ENCODE measurements at places on chromosomes 1 and 21.
A peak's percentile ranks its signal among the peaks of the same experiment; 100 is the strongest.

DNA sequence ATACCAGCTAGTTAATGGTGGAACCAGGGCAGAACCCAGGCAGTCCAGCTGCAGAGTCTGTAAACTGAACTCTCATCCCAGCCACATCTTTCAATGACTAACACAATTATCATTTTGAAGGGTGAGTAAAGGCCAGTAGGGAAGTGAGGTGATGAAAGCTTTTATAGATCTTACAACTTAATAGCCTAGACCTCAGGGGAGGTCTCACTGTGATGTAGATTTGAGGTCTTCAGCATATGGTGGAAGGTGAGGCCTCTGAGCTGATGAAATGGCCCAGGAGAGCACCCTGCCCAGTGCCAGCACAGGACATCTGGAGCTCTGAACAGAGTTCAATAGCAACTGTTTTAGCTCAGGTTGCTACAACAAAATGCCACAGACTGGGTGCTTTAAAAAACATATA is 44.8 kb upstream of the POU2F1 start:
- DNase-seq = no peak

- no peak for DNase-seq
These were observed 19.6 kb downstream of the FH start for GRCh38 chr1:241499910-241500309.

GRCh38 chr21:42145569-42146272 is 73.2 kb upstream of the ABCG1 start:
- DNase-seq = no peak

- no peak for DNase-seq
These were observed 32.2 kb upstream of the TNFSF18 start for GRCh38 chr1:173082913-173083312.

DNA sequence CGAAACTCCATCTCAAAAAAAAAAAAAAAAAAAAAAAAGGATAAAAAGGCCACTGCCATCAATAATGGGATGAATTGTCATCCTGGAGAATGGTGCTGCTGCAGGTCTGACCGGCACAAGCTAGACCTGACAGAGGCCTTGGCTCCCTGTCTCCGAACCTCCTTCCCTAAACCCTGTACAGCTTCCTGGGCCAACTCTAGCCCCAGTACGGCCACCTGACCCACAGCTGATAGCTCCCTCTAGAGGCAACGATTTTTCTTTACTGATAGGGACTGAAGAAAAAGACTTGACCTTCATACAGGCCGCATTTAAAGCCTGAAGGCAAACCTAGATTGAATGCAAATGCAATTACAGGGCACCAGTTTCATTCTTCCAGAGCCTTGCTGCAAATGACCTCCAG is 30.7 kb downstream of the NOL9 start:
- DNase-seq = no peak

DNA sequence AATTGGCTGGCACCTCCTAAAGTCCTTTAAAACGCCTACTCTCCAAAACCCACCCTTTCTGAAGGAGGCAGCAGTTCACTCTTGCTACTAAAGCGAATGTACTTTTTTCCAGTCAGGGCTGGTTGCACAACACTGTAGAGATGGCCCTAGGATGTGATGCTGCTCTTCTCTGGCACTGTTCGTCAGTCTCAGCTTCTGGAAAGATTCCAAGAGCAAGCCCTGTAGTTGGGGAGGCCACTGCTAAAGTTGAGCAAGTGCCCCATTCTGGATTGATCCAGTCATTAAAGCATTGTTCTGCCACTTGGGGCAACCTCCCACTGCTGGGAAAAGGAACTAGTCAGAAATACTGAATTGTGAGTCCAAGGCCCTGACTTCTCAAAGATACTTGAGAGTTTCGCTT is 28.5 kb upstream of the KCNQ4 start:
- DNase-seq = no peak

GRCh38 chr1:79040424-79041082 is 34.0 kb upstream of the ADGRL4 start:
- DNase-seq = no peak

- no peak for DNase-seq
These were observed 41.1 kb downstream of the INPP5B start for GRCh38 chr1:37905727-37906126.

DNA sequence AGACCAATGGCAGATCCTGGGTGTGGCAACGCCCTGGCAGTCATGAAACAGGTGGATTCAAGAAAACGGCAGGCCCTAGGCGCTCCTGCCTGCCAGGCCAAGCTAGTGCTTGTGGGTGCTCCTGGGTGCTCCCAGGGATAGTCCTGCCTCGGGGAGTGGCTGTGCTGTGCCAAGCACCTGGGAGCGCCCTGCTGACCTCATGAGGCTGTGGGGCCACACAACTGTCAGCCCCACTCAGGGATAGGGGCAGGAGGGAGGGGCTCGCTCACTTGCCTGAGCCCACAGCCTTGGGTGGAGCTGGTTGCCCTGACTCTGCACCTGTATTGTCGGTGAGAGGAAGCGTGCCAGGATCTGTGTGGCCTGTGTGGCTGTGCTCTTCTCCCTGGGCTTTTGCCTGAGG is 9.4 kb downstream of the SNAP47 start:
- no peak for DNase-seq

DNA sequence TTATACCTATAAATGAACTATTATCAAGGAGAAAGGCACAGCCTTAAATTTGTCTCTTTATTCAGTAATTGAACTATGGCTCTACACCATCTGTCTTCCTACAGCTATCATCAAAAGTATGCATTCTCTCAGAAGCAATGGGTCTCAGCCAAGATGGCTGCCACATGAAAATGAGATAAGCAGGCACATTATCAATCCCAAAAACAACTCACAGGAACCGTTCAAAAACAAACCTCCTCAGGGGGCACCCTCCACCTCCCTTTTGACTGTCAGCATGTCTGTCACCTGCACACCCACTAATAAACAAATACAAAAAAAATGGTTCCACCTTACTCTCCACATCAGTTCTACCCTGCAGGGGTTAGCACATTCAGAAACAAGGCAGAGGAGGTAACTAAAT is 23.6 kb downstream of the KIAA0319L start:
- no peak for DNase-seq

GRCh38 chr1:162823771-162824525 is 33.4 kb downstream of the HSD17B7 start:
- DNase-seq = no peak

DNA sequence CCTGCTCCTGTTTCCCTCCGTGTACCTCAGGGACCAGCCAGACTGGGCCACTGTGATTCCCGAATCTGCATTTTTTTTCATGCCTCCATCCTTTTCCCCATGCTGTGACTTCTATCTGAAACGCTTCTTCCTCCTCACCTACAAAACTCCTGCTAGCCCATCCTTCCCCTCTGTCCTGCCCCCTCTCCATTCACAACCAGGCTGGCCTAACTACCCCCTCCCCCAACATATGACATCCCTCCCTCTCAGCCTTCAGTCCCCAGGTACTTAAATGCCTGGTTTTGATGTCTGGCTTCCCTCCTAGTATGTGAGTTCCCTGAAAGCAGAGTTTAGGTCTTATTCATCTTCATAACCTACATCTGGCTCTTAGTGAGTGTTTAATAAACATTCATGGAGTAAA is 82.7 kb downstream of the TAS1R2 start:
- no peak for DNase-seq

DNA sequence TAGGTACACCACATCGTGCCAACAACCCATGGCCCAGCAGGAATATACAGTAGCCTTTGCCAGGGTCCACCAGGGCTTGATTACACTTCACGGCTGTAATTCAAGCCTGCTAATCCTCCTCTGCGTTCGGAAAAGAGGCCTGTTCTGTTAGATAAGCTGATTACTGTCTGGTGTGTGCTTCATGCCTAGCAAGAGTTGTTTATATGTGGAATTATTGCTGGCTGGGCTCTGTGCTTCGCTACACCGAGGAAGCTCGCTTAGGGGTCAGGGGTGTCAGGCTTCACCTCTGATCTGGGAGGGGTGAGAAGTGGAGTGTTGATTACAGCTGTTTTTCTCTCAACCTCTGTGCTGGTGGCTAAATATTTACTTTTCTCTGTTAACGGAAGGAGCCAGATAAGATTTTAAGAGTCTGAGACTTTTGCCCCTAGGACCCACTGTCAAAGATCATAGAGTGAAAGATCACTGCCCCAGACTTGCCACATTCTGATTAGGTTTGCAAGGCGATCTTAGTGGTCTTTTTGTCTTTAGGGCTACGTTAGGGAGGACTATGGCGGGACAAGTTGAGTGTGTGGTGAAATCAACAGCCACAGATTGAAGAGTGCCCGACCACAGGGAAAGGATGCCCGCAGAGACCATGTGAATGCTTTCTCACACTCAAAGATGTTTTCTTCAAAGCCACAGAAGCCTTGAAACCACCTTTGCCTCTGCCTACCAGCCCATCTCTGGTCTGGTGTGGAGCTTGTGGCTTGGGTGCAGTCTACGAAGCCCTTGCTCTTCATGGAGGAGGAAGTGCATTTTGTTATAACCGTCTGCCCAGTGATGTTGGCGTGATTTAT is 216.1 kb downstream of the PBX1 start:
- peak; percentile 21 for DNase-seq

DNA sequence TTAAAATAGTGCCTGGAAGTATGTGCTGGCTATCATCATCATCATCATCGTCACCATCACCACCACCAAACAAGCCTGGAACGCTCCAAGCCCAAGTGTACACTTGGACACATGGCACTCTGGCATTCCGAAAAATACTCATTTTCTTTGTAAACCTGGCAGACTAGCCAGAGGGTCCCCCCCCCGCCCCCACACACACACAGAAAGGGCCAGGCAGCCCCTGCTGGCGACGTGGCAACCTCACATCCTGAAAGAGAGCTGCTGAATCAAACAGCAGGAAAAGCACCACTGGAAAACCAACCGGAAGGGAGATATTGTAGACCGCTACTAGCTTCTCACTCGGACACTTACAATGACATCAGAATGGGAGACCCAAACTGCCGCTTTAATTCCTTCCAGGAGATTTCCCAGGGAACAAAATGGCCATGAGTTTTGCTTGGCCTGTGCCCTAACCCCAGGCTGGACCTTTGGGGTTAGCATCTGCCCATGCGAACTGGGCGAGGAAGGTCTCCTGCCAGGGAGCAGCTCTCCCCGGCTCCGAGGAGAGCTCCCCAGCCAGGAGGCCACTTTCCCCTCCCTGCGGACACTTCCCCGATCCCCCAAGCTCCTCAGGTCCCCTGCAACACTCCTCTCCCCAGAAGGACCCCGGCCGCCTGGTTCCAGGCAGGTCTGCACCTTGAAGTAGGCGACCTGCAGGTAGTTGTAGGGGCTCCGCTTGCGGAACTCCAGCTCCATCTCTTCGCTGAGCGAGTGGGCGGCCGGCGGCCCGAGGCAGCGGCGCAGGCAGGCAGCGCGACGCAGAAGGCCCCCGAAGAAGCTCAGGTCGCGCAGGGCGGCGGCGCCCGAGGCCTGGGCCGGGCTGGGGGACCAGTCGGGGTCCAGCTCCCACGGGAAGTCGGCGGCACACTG is 742 bp downstream of the P3H1 start:
- DNase-seq = peak; percentile 29

DNA sequence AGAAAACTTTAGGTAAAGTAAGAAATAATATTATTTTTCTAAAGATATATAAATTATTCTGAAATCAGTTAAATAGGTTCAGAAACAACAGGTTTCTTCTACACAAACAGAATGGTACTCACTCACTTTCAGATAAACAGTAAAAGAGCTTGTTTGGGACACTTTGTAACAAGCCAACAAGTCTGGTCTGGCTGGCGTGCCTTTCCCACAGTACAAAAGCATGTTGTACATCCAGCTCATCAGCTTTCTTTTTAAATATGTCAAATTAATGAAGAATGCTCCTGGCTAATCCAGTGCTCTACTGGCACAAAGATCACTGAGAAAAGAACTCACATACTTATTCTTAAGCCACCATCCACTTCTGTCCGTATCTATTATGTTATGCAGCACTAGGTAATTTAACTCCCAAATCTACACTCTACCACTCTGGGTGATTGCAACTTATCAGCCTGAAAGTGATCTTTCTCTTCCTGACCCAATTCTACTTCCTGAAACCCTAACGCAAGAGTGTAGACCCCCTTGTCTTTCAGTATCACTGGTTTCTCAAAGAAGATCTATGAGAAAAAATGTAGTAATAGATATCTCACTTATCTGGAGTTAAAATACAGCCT is 32.6 kb downstream of the TRIT1 start:
- DNase-seq = no peak

DNA sequence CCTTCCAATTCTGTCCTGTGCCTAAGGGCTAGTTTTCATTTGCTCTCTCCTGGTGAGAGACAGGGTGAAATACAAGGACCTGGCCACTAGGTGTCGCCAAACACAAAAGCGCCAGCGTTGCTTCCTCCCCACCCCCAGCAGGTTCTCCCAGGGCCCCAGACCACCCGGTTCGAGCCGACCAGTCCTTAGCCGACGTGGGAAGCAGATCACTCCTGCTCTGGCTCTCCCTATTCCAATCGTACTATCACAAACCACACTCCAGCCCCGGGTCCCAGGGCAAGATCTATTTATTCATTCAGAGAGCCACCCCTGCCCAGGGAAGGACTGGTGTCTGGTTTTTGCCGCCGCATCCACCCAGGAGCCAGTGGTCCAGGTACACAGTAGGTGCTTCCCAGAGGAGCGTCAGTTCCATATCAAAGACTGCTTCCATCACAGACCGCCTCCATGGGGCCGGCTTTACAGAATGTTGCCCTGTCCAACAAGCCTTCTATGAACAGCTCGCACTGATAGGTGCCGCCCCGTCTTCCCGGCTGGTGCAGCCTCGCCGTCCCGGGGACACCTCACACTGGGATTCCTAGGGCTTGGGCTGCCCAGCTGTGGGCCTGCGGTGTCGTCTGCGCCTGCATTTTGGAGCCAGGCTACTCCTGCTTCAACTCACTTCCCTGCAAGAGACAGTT is 35.0 kb downstream of the CTNNBIP1 start:
- DNase-seq = peak; percentile 21

DNA sequence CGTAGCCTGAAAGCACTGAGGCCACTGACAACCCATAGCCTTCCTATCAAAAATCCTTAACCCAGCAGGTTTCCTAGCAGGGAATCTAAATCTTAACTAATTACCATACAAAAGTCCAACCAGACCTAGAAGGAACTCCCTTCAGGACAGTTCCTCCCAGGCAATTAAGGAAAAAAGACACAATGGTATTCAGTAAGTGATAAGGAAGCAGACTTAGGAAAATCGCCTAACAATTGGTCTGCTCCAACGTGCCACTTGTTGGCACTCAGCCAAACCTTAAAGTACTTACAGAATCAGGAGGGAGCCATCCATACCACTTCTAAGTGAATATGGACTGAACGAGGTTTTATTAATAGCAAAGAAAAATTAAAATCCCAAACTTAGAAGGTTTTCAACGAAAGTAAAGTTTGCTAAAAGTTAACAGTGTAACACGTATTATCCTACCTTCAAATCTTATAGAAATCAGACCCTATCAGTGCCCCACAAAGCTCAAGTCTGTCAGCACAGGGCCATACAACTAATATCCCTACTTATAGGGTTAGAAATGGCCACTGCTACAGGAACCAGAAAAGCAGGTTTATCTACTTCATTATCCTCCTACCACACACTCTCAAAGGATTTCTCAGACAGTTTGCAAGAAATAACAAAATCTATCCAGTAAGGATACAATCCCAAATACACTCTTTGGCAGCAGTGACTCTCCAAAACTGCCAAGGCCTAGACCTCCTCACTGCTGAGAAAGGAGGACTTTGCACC is 29.0 kb downstream of the SPATA6 start:
- no peak for DNase-seq
